Stimulated activated CD4-positive, alpha-beta T cell treated with anti-CD3 and anti-CD28 coated beads, TNF-alpha, amount 100 ng/mL, for 1 hour (primary cell): ENCODE measurements at places on chromosomes 7 and 10.

DNA sequence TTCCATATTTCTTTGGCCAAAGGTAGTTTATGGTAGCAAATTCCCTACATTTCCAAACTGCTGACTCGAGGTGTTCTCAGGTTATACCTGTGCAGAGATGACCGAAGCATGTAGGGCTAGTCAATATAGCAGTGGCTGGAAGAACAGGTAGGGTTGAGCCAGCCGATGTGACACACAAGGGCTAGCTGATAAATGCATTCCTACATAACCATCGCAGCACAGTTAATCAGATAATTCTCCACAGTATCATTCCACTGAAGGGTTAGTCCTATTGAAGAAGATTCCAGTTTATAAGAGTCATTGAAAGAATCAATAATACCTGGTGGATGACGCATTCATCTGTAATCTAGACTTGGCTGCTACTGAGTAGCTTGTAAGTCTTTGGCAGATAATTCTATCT is 220.0 kb downstream of the KIF20B start:
- DNase-seq: no peak

DNA sequence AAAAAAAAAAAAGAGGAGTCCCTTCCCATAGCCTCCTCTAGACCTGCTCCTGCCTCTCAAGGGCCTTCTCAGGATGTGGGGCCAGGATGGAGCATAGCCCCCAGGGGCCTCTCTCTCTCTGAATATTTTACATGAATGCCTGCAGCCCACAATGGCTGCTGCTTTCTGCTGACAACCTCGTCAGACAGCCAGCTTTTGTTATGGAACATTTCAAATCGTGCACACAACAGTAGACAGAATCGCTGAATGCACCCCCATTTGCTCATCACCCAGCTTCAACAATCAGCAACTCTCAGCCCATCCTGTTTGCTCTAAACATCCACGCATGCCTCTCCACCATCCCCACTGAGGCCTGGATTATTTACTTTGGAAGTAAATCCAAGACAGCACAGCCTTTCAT is 5.4 kb downstream of the PLAC9 start:
- DNase-seq: no peak

- DNase-seq: no peak
Measured at GRCh38 chr7:151179287-151179860, 7.7 kb downstream of the ASB10 start.

DNA sequence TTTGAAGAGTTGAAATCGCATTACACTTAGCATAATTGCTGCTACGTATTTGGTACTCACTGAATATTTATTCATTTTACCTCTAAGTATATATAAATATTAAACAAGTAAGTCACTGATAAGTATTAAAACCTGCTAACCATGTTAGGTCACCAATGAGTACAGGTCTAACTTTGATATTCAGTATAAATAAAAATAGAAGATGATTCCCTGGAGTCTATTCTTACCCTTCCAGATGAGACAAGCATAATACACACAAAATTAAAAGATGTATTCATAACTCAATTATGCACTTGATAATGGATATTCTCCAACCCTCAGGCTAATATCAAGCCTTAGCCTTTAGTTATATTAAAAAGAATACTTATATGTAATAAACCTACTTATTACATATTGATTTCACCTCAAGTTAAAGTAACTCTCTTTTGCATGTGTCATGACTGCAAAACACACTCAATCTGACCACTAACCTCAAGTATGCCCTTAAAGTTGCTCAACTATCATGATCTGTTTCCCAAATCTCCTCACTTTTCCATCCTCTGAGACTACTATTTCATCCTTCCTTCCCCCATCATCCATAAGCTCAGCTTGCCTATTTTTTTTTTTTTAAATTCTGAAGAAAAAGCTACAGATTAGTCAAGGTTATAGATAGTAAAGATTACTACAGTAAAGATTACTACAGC is 46.8 kb downstream of the IPMK start:
- DNase-seq: no peak

DNA sequence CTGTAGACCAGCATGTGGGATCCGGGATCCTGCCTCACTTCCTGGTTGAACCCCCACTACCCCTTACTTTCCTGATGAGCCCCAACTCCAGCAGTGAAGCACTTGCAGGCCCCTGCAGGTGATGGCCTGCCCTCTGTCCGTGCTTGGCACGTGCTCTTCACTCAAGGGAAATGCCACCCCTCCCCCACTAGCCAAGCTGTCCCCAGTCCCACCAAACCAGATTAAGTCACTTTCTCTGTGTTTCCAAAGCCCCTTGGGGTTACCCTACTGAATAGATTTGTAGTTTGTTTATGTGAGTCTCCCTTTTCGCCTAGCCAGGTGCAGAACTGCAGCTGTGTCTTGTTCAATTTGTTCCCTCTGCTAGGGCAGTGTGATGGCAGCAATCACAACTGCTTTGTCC is 121.7 kb downstream of the WDFY4 start:
- no peak for DNase-seq

GRCh38 chr10:133126431-133127290 is 33.4 kb upstream of the KNDC1 start:
- DNase-seq: no peak
